ENCODE measurements at places on chromosomes 12 and 14. TPM values are rescaled to one million over a fixed set of nuclear protein-coding genes. Genes with fewer than 3 reads are reported as not detected.

GRCh38 chr12:120902846-120903411, 1.2 kb downstream of the SPPL3 start:
- DNase-seq = no peak

DNA sequence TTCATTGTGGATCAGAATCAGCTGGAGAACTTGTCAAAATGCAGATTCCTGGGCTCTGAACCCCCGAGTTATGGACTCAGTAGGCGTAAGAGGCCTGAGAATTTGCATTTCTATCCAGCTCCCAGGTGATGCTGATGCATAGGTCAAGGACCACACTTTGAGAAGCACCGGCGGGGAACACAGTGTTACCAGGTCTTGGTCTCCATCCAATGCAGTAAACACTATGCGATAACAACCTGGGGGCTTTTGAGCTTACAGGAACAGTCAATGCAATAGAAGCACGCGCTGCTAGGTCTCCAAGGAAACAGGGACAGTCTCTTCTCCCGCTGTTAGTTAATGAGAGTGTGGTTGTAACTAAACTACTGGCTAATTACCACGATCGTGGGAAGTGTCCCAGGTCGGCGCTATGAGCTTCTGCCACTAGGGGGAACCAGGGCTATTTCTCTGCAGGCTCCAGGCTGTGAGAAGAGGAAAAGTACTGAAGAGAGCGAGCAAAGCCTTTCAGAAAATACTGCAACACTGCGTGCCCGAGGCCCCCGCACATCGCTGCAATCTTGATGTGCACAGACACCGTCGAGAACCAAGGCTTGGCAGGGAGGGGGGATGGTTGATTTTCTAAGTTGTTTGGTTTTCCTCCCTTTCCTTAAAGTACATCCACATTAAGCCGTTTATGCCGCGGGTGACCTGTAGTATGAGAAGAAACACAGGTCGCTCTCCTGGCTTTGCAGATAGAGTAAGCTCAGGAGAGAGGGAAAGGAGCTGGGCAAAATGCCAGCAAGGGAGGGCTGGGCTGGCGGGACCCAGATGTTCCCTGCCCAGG, 52.0 kb upstream of the KCNA1 start:
- DNase-seq = peak; percentile 73

DNA sequence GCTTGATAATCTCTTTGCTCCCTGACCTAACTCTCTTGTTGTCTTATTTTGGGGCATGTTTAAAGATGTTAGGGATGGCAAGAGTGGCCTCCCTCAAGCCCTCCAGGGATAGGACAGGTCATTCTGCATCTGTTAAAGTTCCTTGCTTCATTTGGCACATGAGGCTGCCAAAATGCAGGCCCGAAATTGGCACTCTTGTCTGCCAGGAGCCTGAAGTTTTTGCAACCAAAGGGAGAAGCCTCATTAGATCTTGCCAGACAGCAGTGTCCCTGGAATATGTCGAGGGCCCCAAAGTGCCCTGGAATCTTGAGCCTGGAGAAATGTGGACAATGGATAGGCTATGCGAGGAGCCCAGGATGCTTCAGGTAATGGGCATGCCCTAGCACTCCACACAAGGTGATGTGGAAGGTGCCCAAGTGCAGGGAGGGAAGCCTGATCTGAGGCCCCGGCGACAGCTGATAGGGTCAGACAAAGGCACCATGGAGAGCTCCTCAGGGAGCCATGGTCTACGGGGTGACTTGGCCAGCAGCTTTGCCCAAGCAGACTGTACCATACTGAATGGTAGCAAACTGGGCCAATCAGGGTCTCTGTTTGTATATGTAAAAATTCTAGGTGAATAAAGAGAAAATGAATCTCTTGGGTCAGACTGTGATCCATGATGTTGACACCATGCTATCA, 173.0 kb upstream of the WSCD2 start:
- no peak for DNase-seq

ATF7 gene
- polyA plus RNA-seq = 43.6 TPM

TOMM20L gene
- polyA plus RNA-seq = 1.2 TPM
